Fibroblast of skin of abdomen (primary cell): ENCODE measurements at places on chromosomes 13 and 19.

- no peak for DNase-seq
Measured at GRCh38 chr13:107407074-107407473, 808.3 kb downstream of the LIG4 start.

- no peak for DNase-seq
Measured at GRCh38 chr13:94617389-94618000, 15.8 kb downstream of the GPR180 start.

GRCh38 chr13:113586661-113587479, 2.3 kb downstream of the TFDP1 start:
- DNase-seq: no peak

- DNase-seq: no peak
Measured at GRCh38 chr13:51562011-51562671, 22.1 kb upstream of the WDFY2 start.

- no peak for DNase-seq
Measured at GRCh38 chr13:30735025-30735871, at the start of gene ALOX5AP. ALOX5AP (plus strand) TSS chr13:30735543; CDS start chr13:30735606, 63 bp downstream.
